ENCODE measurements at places on chromosomes 1 and 21.
A peak's percentile ranks its signal among the peaks of the same experiment; 100 is the strongest.

- no peak for DNase-seq
Observed at GRCh38 chr1:93015590-93015989, 54.3 kb upstream of the DIPK1A start.

DNA sequence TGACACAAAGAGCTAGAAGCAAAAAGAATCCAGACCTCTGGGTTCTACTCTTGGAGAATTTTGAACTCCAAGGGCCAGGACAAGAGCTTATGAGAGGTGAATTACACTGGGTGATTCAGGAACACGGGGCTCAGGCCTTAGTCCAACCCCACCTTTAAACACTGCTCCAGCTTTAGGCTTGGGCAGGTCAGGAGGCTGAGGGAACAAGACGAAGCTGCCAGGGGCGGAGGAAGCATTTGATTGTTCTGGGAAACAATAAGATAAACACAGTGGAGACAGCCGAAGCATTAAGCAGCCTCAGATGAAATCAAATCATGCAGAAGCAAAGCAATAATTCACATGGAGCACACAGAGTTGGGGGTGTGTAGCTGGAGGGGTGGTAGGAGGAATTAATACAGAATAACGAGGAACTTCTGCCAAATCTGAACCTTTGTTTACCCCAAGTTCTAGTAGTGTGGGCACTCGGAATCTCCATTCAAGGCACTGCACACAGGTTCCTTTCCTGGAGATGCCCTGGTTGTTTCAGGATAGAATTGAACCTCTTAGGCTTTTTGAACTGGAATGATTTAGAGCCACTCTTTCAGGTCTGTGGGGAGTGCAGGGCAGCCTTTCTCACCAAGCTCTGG is 93.2 kb downstream of the PLXNA2 start:
- DNase-seq, result no peak

DNA sequence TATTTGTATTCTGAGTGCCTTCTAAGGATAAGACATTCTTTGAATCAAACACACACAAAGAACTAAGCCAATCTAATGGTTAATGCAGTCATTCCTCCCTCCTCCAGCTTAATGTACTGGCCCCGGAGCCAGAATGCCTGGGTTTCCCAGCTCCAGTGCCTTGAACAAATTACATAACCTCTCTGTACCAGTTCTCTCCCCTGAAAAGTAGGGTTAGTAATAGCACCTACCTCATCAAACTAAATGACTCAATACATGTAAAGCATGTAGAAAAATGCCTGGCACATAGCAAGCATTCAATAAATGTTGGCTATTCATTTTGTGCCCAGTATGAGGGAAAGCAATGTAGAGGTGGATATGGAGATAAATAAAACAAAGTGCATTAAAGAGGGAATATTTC is 14.0 kb downstream of the C1orf52 start:
- no peak for DNase-seq

DNA sequence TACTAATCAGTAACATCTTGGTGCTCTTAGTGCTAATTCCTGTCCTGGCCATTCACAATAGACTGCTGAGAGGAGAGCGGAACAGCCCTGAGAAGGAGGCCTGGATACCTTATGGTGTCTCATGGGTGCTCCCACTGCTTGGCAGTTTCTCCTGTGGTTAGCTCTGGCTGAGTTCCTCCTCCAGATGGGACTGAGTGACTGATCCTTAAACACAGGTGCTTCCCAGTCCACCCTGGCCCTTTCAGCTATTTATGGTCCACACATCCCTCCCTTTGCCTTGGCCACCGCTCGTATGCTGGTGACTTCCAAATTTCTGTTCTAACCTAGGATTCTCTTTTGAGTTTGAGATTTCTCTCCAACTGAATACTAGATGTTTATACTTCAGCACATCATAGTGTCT is 157.0 kb upstream of the CACNA1E start:
- no peak for DNase-seq

DNA sequence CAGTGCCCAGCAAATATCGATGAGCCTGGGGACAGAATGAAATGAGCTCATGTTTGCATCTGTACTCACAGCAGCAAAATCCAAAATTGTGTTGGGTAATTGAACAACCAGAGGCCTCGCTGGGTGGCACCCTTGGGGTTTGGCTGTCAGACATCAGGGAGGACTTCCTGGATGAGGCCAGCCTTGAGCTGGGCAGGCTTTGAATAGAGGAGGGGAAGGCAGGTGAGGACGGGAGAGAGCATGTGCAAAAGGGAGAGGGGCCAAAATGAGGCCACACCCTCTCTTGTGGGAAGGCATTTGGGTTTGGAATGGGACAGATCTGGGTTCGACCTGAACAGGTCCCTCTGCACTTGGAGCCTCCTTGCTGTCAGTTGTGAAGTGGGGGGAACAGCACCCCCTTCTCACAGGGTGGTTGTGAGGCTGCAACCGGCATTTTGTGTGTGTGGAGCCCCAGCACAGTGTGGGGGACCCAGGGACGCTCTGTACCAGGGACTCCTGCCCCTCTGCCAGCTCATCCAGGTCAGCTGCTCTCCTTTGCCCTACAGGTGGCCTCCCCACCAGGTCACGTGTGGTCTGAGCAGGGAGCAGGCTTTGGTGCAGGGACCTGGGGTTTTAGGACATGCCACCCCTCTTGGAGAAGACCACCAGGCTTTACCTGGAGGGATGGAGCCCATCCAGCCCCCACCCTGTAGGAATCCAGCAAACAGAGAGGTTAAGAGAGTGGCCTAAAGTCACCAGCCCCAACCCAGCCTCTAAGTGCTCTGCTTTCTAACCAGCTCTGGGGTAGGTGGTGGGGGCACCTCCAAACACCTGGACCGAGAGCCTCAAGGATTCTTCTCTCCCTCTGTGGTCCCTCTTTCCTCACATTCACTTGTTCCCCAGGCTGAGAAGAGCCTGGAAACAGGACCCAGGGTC is 521.8 kb downstream of the PTPRU start:
- no peak for DNase-seq

GRCh38 chr1:218459450-218459849 is 114.3 kb downstream of the TGFB2 start:
- DNase-seq, result no peak

DNA sequence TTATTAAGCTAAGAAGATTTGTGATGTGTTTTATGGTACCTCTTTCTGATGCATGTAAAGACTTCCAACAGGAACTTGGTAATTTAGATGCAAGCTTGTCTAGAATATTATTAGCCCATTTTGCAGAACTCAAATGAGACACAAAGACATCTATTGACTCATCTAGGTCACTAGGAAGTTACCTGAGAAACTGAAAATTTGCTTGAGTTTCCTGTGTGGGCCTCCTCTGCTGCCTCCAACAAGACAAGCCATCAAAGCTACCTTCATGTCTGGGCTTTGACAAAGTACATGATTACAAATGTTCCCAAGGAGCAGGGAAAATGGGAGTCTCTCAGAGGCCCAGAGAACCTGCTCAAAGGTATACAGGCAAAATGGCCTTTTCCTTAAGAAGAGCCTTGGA is 5.6 kb downstream of the RUNX1 start:
- DNase-seq, result no peak

- DNase-seq, result no peak
Observed at GRCh38 chr1:19478322-19478721, 7.0 kb downstream of the CAPZB start.

DNA sequence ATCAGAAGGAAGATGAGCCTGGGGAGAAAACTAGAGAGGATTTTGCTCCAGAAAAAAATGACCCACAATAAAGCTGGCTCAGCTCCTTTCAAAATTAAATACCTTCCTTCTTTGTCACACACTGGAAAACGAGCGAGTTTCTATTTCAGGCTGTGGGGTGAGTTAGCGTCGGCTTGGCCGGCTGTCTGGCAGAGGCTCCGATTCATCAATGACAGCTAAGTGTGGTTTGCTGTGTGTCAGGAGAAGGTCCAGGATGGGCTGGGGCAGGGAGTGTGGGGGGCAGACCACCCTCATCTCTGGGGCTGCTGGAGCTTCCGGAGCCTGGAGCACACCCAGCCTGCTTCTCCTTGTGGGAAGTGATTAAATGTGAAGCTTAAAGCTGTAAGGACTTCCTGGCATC is 120.2 kb downstream of the ETS2 start:
- no peak for DNase-seq

- no peak for DNase-seq
Observed at GRCh38 chr1:28971980-28972771, 57.8 kb downstream of the EPB41 start.

- DNase-seq, result no peak
Observed at GRCh38 chr1:22139066-22139594, 3.8 kb downstream of the WNT4 start.

GRCh38 chr21:42760361-42760950 is 107.0 kb downstream of the PDE9A start:
- DNase-seq, result no peak

DNA sequence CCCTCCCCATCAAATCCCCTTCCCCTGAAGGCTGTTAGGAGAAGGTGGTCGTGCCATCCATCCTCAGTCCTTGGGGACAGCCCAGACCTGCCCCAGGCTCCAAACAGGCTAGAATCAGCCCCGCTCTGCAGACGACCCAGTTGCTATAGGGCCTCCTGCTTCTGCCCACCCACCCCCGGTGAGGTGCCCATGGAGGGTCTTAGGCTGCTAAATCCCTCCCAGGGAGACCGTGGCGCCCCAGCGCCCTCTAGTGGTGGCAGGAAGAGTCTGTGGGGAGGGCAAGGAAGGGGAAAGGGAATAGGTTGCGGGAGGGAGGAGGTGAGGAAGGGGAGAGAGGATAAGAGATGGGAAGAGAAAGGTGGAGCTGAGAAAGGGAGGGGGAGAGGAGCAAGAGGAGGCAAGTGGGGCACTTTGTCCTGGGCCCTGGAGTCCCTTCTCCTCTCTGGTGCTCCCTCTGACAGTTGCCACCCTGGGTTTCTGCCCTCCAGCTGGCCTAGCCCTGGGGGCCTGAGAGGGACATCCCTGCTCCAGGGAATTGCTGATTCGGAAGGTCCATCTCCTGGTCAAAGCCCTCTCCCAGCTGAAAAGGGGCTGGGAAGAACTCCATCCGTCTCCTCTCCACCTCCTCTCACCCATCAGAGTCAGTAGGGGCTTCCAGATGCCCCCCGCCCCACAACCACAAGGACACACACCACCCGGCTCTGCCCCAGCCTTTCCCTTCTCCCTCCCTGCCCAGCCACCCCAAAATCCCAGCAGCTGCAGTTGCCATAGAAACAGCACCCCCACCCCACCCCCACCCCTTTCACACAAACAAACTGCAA is 55.4 kb downstream of the CAMK2N1 start:
- DNase-seq, result peak; percentile 66

DNA sequence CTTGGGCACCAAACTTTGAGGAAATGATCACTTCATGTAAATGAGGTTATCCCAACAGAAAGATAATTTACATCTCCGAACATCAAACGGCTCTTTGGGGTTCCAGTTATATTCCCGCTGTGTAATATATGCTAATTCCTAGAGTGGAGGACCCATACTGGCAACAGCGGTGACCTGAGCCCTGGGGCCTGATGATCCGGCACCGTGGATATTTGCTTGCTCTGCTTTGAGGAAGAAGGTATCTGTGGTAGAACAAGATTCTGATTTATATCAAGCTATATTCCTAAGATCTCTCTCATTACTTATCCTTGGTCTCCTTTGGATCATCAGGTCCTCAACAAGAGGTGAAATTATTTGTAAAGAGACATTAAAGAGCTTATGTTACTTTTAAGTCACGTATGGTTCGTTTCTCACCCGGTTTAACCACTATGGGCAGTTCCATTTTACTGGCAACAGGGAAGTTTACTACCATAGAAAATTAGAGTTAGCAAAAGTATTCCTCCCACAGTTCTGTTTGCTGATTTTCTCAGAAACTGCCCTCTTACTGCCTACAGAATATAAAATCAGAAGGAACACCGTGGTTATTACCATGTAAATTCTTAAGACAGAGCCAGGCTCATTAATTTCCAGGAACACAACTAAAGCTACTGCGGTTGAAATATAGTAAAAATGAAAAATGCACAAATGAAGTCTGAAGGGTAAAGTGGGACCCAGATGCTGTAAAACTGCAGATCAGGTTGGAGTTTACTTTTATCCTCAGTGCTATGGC is 56.7 kb downstream of the MRPL39 start:
- DNase-seq, result no peak

- DNase-seq, result no peak
Observed at GRCh38 chr21:41973427-41973831, 19.6 kb upstream of the C2CD2 start.

GRCh38 chr1:172397221-172397620 is 23.3 kb upstream of the C1orf105 start:
- no peak for DNase-seq

DNA sequence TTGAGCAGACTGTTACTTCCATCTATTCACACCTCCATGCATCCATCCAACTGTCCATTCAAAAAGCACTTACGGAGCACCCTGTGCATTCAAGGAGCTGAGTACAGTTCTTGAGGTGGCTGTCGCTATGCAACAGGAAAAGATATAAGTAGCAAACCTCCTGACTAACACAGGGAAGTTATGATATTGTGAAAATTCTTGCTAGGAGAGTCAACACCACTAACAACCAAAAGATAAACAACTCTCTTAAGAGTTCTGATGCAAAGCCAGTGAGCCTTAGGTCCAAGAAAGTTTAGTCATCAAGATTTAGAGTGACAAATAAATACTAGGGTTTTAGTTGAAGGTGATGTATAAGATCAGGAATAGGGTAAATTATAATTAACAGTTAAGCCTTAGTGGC is 44.5 kb upstream of the TRIM45 start:
- no peak for DNase-seq

DNA sequence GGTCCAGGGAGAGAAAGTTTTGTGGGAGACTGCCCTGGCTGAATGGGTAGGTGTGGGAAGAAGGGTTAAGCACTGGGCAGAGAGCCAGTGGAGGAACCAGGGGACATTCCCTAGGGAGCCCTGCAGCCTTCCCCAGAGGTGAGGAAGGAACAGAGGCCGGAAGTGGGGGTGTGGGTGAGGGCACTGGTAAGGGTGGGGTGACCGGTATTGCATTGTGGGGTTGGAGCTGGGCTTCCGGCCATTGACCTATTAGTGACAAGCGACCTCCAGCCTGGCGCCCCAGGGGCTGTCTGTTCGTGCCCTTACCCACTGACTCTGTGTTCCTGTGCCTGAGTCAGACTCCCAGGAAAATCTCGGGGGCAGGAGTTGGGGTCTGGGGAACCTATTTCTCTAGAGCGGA is 3.5 kb upstream of the TSPAN1 start:
- no peak for DNase-seq

DNA sequence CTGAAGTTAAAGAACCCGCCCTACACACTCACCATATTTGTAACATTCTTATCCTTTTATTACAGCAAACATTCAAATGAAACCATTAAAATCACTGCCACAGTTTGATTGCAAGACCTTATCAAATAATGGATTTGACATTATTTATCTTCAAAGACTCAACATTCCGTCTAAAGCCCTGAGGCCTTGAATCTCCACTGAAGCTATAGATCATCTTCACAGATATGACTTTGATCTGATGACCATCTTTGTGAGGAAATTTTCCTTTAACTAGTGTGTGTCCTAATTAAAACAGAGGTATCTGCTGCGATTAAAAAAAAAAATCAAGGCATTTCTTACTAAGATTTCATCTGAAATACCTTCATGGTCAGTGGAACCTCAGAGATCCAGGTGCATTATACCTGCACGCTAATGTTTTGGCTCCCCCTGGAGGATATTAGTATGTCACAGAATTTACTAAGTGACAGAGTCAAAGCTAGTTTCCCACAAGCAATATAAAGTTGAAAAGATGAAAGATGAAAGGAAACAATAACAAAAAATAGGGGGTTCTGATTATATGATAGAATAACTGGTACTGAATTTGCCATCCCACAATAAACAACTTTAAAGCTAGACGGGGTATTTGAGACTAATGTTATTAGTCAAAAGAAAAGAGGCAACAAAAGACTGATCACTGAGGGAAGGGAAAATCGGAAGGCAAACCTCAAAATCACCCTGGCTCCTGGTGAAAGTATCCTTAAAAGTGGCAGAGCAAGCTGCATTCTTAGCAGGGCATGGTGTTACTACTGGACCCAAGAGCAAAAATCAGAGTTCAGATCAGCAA is 923.4 kb downstream of the NCAM2 start:
- no peak for DNase-seq

Measured in activated naive CD8-positive, alpha-beta T cell treated with anti-CD3 and anti-CD28 coated beads, Interleukin-2, amount 50 U/mL, for 24 hours (primary cell).